ENCODE measurements at places on chromosomes 16 and 17. TPM values are rescaled to one million over a fixed set of nuclear protein-coding genes. Genes with fewer than 3 reads are reported as not detected.

DNA sequence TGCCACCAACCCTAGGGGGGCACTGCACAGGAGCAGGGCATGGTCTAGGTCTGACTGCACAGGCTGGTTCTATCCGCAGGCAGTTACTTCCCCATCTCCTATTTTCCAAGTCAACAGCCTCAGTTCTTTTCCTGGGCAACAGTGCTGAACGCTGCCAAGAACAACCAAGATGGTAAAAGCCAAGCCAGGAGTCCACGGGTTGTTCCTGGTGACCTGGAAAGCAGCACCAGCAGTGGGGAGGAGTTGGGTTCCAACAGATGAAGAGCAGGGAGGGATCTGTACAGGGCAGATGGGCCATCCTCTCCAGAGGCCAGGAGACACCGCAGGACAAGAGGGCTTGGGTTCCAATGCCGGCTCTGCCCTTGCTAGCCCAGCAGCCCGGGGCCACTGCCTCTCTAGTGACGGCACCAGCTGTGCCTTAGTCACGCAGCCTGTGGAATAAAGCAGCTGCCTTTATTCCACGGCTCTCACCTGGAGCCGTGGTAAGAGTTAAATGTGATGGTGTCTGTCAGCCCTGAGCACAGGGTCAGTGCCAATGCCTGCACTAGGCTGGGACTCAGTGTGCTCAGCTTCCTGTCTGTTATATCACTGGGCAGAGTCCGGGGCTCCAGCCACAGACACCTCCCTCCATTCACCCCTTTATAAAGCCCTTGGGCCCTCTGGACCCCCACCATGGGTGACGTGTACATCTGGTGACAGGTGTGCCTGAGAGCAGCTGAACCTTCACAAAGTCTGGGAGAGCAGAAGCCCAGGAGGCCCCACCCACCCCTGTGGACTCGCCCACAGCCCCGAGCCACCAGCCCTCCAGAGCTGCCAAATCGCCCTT lies 44.9 kb downstream of the MARF1 start:
- no peak for DNase-seq

DNA sequence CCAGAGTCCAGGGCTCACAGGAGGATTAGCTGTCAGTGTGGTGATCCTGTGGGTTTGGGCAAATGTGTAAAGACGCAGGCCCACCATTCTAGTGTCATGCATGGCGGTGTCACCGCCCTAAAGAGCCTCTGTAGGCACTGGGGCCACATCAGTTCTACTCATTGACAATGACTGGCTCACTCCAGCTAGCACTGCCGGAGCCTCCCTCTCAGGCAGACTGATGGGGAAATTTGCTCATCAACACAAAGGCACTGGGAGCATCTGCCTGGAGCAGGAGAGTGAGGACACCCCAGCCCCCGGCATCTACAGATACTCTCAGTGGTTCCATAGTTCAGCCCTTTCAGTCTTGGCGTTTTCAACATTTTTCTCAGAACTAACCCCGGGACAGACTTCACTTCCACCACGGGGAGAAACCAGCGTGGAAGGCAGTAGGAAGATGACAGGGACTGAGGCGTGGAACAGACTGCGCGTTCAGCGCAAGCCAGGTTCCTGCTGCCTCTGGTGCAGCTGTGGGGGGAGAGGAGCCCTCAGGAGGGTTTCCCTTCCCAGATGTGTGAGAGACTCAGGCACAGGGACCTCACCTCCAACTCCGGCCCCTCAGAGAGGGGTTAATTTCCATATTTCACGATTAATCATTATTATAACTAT lies 256.6 kb downstream of the RBFOX3 start:
- DNase-seq, result no peak

GRCh38 chr17:19250421-19251173 lies 13.4 kb downstream of the EPN2 start:
- no peak for DNase-seq

GRCh38 chr17:72143245-72143644 lies 22.4 kb downstream of the SOX9 start:
- no peak for DNase-seq

- DNase-seq, result no peak
Measured at GRCh38 chr16:88420496-88420895, 32.6 kb upstream of the ZFPM1 start.

- no peak for DNase-seq
Measured at GRCh38 chr17:31357839-31358394, 33.6 kb upstream of the RAB11FIP4 start.

- DNase-seq, result no peak
Measured at GRCh38 chr16:86622700-86623615, 44.6 kb downstream of the FOXL1 start.

DNA sequence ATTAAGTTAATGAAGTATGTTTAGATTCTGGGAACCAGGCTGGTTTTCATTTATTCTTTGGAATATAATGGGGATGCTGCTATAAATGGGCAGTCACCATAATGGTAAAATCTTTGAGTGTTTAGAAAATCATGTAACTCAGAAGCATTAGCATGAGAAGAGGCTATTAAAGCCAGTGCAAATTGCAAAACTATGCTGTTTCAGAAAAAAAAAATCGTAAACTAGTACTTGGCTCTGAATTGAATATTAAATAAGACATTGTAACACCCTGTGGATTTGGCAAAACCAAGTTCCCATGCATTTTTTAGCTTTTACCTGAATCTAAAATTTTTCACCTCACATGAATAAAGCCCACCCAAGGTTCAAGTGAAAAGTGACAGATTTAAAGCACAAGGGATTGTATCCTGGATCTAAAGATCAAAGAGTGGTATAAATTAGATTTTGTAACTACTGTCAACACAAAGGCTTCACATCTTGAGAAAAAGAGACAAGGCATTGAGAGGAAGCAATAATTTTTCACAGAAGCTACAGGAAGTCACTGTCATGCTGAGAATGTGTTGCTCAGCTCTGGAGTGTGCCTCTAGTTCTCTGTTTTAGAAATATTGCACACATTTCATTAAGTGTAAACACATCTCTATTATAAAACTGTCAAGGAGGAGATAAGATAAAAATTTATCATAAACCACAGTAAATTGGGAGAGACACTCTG lies 142.2 kb downstream of the ABCA8 start:
- no peak for DNase-seq

GRCh38 chr17:57373048-57373447 lies 116.7 kb downstream of the MSI2 start:
- DNase-seq, result no peak

DNA sequence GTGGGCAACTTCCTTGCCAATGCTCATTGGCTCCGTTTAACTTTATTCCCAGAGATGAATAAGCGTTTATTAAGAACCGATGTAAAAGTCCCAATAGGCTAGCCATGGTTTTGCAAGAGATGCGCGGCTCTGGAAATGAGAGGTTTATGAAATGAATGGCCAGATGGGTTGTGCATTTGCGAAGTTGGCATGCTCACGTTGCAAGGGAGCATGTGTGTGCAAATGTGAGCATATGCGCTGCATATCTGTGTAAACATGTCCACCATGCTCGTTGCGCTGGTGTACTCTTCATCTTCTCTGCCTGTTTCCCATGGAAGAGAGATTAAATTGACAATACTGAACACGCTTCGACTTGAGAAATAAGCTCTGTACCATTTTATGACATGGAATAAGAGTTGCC lies 848.6 kb upstream of the RBFOX1 start:
- DNase-seq, result no peak

DNA sequence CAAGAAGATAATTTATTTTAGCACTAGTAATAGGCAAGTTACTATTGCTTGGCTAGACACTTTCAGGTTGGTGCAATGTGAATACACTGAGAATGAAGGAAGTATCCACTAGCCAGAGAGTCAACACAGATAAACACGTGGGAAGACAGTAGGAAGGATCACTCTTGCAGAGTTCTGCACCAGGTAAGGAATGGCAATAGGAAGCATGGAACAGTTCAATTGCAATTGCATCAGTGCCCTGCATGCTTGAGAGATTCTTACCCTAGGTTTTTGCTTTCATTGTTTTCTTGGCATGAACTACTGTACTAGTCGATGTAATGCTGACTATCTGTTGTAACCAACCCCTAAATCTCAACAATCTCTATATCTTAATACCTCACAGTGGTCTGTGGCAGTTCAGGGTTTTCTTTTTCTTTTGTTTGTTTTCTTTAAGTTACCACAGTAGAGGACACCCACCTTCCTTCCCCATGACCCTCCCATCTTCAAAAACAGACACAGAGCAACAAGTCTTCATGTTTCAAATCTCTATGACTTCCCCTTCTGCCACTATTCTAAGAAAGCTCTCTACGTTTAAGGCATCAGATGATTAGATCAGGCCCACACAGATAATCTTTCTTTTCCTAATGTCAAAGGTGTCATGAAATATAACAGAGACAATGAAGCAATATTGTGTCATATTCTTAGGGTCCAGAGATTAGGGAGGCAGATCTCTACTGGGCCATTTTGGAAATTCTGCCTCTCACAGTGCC lies 18.1 kb upstream of the ABCA8 start:
- no peak for DNase-seq

DNA sequence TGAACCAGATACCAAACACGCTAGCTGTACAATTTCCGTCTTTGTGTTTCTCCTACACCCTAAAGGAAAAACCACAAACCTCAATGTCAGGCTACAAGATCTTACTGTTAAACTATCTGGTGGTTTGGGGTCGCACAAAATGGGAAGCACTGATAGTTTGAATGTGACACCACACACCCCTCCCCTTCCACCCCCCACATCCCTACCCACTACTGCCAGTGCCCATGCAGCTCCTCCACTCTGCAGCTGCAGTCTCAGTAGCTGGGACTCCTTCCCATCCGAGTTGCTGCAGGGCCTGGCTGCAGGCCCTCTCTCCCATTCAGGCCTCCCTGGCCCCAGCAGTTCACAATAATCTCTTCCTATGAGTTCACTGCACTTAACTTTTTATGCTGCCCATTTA lies 18.4 kb downstream of the TRAP1 start:
- DNase-seq, result no peak

DNA sequence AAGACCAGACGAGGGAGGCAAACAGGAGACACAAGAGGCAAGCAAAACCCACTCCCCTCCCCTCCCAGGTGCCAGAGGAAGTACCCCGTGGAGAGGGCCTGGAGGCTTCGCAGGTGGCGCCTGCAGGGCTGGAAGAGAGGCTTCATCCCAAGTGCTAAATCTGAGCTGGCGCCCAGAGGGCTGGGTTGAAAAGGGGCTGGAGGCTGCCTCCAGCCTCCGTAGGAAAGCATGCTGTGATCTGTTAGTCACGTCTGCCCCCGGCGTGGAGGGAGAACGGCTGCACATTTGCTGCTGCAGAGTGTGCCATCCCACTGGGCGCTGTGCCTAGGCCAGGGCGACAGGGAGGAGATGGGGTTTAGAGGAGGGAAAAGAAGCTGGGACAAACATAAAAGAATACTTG lies 16.9 kb downstream of the RPH3AL start:
- no peak for DNase-seq

- DNase-seq, result no peak
Measured at GRCh38 chr17:37233036-37233435, 142.7 kb upstream of the C17orf78 start.

DNA sequence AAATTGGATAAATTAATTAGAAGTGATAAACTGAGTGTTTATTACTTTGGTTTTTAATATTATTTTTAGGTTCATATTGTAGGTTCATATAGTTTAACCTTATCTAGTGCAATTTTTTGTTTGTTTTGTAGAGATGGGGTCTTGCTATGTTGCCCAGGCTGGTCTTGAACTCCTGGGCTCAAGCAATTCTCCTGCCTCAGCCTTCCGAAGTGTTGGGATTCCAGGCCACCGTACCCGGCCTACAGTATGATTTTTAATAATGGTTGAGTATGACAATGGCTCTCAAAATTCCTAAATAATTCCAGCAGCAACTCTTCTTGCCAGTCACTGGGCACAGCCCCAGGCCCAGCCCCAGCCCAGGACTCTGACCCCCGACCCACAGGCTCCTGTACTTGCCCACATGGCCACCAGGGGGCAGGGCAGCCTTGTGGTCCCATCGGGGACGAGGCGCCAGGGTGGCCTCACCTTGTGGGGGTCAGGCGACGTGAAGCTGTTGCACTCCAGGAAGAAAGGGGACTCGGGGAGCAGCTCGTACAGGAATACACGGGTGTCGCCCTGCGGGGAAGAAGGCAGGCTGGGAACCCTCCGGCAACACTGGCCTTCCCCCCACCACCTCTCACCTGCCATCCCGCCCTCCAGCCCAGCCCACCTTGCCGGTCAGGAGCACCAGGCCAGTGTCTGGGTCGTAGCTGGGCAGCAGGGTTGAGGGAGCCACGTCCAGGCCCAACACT lies 7.9 kb upstream of the PAM16 start:
- no peak for DNase-seq

GRCh38 chr16:27318392-27319256 lies 4.8 kb downstream of the IL4R start:
- no peak for DNase-seq

DNA sequence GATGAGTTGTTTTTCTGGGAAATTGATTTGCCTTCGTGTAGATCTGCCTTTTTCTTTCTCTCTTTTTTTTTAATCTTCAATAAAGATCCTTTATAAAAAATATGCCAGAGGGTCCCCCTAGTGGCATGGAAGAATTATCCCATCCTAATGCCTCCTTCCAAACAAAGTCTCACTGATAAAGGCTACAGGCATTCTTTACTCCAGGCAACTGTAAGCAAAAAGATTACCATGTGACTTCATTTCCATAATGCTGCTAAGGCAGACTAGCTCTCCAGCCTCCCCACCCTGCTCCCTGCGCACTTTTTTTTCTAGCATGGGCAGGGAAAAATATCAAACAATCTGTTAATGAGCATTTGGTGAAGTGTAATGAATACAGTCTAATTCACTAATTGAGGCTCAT lies 220.2 kb upstream of the CDH8 start:
- DNase-seq, result no peak

GRCh38 chr16:83392743-83393142 lies 415.0 kb upstream of the HSBP1 start:
- DNase-seq, result no peak

DNA sequence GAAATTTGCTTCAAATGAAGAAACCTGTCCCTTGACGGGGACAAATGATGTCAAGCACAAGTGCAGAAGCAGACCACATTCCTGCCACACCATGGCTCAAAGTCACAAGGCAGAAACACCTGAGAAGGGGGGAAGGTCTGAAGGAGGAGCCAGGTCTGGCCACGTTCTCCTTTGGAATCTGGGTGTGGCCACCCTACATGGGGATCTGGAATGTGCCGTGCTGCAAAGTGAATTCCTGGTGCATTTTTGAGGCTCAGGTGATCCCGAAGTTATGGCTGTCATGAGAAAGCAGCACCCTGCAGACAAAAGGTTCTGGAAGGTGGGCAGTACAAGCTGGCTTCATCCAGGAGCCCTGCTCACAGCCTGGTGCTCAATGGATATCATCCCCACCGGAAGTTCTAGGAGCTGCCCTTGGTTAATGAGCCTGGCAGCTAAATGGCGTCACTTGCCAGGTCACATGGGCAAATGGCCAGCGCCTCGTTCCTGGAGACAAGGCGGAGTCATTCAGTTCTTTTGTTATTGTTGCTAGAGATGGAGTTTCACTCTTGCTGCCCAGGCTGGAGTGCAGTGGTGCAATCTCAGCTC lies 20.1 kb upstream of the ADCY9 start:
- no peak for DNase-seq

Gene GPRC5C
- polyA plus RNA-seq, result not detected

Gene KRT35
- not detected for polyA plus RNA-seq

Gene FAM20A
- not detected for polyA plus RNA-seq

Gene ENO3
- 3.2 TPM for polyA plus RNA-seq

Gene OTOP2
- polyA plus RNA-seq, result not detected

Gene C16orf89
- 1.2 TPM for polyA plus RNA-seq

Gene MEFV
- not detected for polyA plus RNA-seq

Gene COX6A2
- polyA plus RNA-seq, result not detected

Gene KRTAP16-1
- not detected for polyA plus RNA-seq

Gene NGFR
- not detected for polyA plus RNA-seq

Gene ZKSCAN2
- 3.1 TPM for polyA plus RNA-seq

Gene CA7
- polyA plus RNA-seq, result not detected

Measured in AG04450 (cell line).